Posterior cingulate gyrus (tissue), 11 donors: ENCODE measurements at places on chromosomes 7 and 10.
A peak's percentile ranks its signal among the peaks of the same experiment; 100 is the strongest.

DNA sequence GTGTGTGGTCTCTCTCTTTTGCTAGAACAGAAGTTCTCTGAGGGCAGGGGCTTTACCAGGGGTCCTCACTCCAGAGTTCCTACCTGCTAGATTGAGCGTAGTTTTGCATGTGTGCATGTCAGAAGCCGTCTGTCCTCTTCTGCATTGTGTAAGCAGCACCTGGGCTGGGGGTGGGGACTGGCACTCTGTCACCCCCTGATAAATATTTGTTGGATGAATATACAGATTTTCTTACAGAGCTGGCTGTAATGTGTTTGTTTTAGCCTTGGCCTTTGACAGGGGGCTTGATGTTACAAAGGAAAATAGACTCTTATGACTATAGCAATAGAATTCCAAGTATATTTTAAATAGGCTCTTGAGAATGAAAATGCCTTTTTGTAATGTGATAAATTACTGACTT lies 46.6 kb downstream of the WDR37 start:
- DNase-seq = no peak

DNA sequence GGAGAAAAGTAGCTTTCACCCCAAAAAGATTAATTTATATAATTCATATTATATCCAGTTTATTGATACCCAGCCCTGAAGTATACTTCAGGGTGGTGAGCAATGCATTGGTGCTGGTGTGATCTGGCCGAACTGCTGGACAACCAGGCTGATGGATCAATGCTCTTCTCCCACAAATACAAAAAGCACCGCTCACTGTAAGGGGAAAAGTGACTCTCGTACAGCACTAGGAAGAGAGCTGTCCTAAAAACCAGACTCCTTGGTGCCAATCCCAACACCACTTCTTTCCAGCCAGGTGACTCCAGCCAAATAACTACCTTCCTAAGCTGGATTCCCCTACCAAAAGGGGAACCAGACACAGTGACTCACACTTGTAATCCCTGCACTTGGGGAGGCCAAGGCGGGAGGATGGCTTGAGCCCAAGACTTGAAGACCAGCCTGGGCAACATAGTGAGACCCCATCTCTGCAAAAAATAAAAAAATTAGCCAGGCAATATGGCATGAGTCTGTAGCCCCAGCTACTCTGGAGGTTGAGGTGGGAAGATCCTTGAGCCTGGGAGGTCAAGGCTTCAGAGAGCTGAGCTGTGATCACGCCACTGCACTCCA lies 13.1 kb upstream of the TNPO3 start:
- no peak for DNase-seq

GRCh38 chr10:122140941-122141623 lies 130.0 kb upstream of the BTBD16 start:
- peak; percentile 31 for DNase-seq

- DNase-seq = no peak
These were observed 432.6 kb downstream of the SDK1 start for GRCh38 chr7:3733541-3734140.

DNA sequence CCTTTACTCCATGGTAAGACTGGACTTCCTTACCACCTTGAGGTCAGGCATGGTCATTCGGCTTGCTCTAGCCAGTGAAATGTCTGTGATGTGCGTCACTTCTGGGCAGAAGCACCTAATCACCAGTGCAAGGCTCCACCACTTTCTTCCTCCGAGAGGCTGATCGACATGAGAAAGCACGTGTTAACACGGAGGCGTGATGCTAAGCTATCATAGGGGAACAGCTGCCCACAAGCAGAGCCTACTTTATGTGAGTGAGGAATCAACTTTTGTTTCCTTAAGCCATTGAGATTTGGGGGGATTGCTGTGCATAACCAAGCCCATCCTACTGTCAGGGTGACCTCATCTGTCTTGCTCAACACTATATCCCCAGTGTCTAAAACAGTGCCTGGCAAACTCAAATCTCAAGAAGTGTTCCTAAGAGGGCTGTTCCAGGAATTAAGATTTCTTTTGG lies 23.1 kb upstream of the SAR1A start:
- DNase-seq = no peak

DNA sequence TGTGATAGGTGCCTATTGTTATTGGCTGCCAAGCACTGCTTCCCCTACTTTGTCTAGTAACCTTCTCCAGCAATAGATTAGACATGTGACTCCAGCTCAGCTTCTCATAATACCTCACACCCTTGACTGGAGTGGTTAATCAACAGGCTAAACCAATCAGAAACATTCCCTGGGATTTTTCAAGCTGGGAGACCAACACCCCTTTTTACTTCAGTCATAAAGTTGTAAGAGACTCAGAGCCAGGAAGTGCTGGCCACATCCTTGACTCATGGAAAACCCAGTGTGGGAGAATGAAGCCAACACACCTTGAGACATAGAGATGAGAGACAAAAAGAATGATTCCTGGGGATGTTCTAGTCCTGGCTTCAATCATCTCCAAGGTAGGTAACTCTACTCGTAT lies 62.6 kb upstream of the HECTD2 start:
- DNase-seq = no peak

GRCh38 chr10:108545921-108546320 lies 1377.4 kb downstream of the XPNPEP1 start:
- no peak for DNase-seq

GRCh38 chr10:118802126-118802793 lies 47.5 kb upstream of the CACUL1 start:
- no peak for DNase-seq

DNA sequence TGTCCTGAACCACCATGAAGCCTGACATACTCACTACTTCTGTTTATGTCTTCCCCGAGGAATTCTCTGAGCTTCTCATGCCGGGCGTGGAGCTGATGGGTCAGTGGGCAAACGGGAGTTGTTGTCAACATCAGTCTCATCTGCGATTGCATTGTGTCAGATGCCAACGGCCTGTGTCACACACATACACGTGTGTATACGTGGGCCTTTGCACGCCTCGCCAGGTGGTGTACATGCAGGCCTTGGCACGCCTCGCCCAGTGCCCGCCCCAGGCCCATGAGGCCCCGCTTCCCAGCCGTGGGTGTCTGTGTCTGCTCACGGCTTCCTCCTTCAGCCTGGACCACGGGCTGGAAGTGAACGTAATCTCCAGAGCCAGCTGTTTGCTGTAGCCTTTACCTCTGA lies 7.5 kb upstream of the CSGALNACT2 start:
- DNase-seq = no peak

GRCh38 chr7:1706721-1707613 lies 36.9 kb downstream of the ELFN1 start:
- no peak for DNase-seq

- DNase-seq = no peak
These were observed 12.2 kb upstream of the ZNF273 start for GRCh38 chr7:64890761-64891362.

GRCh38 chr7:16657656-16658279 lies 11.8 kb downstream of the BZW2 start:
- no peak for DNase-seq

- no peak for DNase-seq
These were observed 10.6 kb upstream of the PRTFDC1 start for GRCh38 chr10:24962995-24963394.

- peak; percentile 9 for DNase-seq
These were observed at the start of gene TET1 for GRCh38 chr10:68560186-68560942. TET1 (plus strand) TSS chr10:68560337; CDS start chr10:68572339, 12,002 bp downstream.

GRCh38 chr10:25080880-25081581 lies 64.6 kb downstream of the THNSL1 start:
- DNase-seq = peak; percentile 84

DNA sequence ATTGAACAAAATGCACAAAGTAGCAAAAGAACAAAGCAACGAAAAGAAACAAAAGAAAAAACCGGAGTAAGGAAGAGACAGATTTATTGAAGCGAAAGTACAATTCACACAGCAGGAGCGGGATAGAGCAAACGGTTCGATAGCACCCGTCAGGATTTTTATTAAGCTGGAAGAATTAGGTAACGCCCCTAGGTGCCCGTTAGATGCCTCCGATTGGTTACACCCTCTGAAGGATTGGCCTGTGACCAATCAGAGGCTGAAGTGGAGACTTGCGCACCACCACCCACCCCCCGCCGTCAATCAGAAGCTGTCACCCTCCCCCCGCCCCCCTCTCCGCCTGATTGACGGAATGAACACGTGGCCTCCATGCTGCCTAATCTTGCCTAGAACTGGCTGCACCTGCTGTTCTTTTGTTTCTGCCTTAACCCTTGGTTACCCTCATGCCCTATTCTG lies 16.8 kb downstream of the OCM2 start:
- no peak for DNase-seq

- DNase-seq = no peak
These were observed 263.5 kb upstream of the FERD3L start for GRCh38 chr7:19408706-19409220.

DNA sequence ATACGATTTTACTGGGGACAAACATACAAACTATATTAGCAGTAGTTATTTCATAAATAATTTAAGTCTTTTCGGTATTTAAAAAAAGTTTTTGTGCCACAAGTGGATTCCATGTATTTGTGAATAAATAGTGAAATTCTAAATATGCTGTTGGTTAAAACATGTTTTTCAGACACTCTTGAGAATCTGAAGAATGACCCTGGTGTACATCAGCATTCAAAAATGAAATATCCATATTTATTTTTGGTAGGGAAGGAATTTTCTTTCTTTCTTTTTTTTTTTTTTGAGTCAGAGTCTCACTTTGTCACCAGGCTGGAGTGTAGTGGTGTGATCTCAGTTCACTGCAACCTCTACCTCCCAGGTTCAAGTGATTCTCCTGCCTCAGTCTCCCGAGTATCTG lies 136.1 kb upstream of the CDK6 start:
- DNase-seq = no peak
